Foreskin keratinocyte (primary cell): ENCODE measurements at places on chromosomes 4 and X.

DNA sequence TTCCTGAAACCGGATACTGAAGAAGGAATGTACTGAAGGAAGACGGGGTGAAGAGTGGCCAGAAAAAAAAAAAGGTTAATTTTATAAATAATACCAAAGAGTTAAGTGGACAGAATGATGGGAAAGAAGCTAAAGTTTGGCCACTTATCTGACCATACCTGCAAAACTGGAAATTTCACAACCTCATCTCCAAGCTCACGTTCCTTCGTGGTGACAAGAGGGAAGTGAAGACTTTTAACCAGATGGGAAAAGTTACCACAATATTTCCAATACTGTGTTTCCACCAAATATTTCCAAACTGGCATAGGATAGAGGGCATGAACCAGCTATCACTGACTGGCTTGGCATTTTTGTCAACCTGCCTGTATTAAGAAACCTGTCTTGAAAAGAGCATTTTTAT is 56.4 kb downstream of the MAML3 start:
- peak; percentile 24 for DNase-seq

- DNase-seq, result no peak
These were observed 118.7 kb downstream of the FHIP1A start for GRCh38 chr4:151527699-151528098.

- peak; percentile 95 for DNase-seq
These were observed 782.5 kb upstream of the INTU start for GRCh38 chr4:126850286-126850685.

GRCh38 chr4:169132561-169133305 is 122.7 kb upstream of the CBR4 start:
- no peak for DNase-seq

DNA sequence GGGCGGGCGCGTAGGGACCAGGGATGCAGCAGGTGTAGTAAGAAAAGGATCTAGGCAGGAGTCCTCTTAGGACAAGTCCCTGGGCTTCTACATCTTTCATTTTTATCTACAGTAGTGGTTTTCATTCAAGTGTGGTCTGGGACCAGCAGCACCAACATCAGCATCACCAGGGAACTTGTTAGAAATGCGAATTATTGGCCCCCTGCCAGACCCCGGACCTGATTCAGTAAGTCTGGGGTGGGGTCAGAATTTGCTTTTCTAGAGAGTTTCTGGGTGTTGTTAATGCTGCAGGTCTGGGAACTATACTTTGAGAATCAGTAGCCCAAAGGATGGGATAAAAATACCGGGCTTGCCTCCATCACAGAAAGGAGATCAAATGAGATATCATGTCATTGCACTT is 1.3 kb upstream of the PCYT1B start:
- DNase-seq, result no peak

GRCh38 chr4:107956011-107956410 is 24.7 kb downstream of the CYP2U1 start:
- DNase-seq, result peak; percentile 33

DNA sequence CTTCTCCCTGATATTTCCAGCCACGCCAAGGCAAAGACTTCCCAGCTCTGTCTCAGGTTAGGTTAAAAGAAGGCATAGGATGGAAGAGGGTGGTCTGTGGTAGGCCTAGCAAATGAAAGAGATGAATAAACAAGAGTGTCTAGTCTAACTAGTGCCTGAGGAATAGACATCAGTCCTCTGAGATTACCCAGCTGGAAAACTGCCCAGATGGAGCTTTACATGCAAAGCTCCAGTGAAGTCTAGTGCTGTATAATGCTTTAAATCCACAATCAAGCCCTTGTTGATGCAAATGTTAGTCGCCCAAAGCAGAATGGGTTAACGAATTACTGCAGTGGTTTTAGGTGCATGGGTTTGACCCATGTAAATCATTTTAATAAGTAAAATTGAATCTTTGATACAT is 24.8 kb upstream of the GUCY1B1 start:
- DNase-seq, result no peak

- no peak for DNase-seq
These were observed 924 bp upstream of the ENAM start for GRCh38 chr4:70627620-70628019.

DNA sequence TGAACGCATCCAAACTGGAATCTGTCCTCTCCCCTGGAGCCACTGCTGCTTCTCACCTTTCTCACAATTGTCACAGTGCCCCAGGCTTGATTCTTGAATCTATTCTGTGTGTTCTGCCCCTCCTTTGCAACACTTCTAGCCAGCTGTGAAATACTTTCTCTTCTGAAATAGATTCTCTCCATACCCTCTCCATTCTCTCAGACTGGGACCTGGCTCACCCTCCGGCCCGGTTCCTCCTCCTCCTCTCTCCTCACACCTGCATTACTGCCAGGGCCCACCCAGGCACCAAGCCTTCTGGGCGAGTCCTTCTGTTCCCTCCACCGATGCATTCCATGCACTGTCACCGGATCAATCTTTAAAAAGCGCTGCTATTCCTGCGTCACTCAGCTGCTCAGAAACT is 336.1 kb downstream of the UNC5C start:
- DNase-seq, result no peak

- no peak for DNase-seq
These were observed 102.4 kb downstream of the SLIT2 start for GRCh38 chr4:20354120-20354519.

DNA sequence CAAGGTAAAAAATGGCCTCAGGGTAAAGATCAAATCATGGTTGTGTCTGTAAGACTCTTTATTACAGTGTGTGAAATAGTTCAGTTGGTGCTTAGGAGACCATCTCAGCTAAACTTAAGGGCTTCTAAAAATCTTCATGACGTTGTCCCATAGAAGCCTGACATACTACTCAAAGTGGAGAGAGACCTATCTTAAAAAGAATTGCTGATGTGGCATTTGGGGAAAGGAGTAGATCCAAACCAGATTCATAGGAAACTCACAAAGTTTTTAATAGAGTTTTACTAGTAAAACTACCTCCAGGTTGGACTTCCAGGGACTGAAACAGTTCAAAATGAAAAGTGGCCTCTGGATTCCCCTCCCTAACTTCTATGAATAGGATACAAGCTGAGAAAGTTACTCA is 81.6 kb downstream of the ZNF81 start:
- DNase-seq, result no peak

- DNase-seq, result no peak
These were observed 127.0 kb downstream of the COX18 start for GRCh38 chr4:72942565-72942964.

DNA sequence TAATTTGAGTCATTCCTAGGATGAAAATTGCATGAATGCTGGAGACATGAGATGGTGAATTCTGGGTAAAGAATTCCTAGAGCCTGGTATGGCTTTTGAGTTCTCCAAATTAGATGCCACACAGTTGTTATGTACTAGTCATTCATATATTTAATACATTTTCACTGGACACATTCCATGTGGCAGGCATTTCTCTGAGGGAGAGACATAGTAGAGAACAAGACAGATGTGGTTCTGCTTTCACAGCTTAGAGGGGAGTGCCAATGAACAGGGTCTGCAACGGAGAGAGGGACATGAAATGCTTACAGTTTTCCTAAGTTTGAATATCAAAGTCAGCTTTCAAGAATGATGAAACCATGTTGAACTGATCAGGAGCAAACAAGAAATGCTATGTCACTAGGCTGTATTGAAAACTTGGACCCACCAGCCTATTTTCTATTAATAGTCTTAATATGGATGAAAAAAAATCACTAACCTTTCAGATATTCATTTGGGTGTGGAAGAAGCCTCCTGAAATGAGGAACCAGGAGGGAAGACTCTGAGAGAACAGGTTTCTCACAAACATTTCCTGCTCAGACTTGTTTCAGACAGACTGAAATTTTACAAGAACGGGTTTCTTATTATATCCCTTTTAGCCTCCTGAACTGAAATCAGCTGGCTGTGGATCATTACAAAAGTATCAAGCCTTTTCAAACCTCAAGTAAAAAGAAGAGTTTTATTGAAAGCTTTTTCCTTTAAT is 276.0 kb upstream of the TET2 start:
- peak; percentile 67 for DNase-seq

DNA sequence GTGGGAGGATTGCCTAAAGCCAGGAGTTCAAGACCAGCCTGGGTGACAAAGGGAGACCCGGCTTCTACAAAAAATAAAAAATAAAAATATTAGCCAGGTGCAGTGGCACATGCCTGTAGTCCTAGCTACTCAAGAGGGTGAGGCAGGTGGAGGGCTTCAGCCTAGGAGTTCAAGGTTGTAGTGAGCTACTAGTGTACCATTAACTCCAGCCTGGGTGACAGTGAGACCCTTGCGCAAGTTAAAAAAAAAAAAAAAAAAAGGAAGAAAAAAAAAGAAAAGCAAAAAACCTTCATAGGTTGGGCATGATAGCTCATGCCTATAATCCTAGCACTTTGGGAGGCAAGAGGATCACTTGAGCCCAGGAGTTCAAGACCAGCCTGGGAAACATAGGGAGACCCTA is 5.8 kb downstream of the SCLT1 start:
- no peak for DNase-seq

- no peak for DNase-seq
These were observed at the start of gene USP51 for GRCh38 chrX:55489314-55490009. USP51 (minus strand) TSS chrX:55489848; CDS start chrX:55488939, 909 bp downstream.

- DNase-seq, result no peak
These were observed 419.5 kb upstream of the ATOH1 start for GRCh38 chr4:93409035-93409434.

- DNase-seq, result no peak
These were observed 16.8 kb downstream of the RASGEF1B start for GRCh38 chr4:81454948-81455347.

- no peak for DNase-seq
These were observed 406.4 kb downstream of the SMARCA1 start for GRCh38 chrX:129116676-129117470.

- DNase-seq, result no peak
These were observed 261.0 kb downstream of the BMPR1B start for GRCh38 chr4:95018785-95019184.

DNA sequence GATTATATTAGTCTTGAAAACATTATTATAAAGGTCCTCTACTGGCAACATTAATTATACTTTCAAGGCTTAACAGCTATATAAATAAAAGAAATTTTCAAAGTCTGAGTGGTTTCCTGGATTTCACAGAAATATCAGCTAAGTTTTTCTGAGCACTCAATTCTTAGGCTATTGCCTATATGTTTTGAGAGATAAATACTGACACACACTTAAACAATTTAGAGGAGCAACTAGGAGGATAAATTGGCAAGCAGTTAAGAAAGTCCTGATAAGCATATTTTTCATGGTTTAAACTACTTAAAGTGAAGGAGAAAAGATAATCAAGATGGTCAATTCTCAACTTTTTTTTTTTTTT is 2.7 kb upstream of the MGARP start:
- DNase-seq, result no peak

DNA sequence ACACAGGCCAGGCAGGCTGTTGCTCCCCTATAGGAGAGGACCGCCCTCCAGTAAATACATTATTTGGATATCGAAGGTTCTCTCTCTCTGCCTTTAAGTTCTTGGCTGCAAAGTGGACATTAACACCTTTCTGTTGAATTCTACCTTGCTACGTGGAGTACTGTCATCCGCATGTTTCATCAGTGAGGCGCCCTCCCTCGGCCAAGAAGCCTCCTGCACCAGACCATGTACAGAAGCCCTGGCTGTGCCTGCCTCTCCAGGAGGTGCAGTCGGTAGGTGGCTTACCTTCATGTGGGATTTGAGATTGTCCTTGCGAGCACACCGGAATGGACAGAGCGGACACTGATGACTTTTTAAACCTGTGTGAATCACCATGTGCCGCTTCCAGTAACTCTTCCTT is 46.7 kb downstream of the ZNF827 start:
- no peak for DNase-seq

DNA sequence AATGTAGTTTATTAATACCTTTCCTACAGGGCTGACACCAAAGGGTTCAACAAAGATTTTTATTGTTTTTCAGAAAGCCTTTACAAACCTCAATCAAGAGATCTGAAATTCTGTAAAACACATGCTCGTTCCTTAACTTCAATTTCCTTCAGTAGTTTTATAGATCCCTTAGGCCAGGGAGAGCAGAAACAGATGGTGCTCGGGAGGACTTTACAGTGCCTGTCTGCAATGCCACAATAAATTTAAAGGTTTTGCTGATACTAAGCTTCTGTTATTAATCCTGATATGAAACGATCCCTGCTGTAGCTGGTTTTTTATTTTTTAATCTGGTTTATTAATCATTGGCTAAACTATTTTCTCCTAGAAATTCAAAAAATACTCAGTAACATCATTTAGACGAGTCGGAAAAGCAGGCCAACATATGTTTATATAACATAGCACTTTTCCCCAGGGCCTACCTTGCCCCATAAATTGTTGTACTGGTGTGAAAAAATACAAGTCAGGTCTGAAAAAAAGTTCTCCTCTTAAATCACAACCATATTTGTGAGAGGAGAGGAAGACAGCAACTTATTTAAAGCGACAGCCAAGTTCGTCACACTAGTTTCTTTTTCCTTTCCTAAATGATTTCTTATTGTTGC is 39.8 kb downstream of the SHISA3 start:
- no peak for DNase-seq

DNA sequence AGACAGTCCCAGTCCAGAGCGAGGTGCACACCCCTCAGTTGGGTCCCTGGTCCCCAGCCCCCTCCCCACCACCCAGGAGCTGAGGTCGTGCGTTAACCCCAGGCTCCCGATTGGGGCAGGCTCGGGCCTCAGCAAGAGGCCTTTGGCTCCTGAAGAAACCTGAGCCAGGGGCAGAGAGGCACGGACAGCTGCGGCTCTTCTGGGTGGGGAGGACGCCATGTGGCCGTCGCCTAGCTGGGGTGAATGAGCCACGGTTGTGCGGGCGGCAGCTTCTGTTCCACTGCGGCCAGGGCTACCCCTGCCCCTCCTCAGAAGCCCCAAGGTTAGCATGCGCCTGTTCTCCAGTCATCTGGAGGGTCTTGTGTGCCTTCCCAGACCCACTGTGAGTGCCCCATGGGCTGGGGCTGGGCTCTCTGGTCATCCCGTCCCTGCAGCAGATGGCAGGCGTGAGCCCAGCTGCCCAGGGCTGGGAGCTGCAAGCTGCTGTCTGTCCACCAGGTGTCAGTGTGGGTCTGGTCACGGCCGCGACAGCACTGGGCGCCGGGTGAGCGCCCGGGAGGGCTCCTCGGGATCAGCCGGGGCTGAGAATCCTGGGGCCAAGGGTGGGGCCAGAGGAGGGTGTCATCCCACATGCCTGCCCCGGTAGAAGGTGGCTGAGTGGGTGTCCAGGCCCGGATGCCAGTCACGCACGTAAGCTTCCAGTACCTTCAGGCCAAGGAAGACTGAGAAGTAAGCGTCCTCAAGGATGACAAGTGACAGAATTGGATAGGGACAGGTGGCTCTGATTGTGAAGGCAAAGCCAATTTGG is 21.9 kb downstream of the ATP2B3 start:
- DNase-seq, result no peak

DNA sequence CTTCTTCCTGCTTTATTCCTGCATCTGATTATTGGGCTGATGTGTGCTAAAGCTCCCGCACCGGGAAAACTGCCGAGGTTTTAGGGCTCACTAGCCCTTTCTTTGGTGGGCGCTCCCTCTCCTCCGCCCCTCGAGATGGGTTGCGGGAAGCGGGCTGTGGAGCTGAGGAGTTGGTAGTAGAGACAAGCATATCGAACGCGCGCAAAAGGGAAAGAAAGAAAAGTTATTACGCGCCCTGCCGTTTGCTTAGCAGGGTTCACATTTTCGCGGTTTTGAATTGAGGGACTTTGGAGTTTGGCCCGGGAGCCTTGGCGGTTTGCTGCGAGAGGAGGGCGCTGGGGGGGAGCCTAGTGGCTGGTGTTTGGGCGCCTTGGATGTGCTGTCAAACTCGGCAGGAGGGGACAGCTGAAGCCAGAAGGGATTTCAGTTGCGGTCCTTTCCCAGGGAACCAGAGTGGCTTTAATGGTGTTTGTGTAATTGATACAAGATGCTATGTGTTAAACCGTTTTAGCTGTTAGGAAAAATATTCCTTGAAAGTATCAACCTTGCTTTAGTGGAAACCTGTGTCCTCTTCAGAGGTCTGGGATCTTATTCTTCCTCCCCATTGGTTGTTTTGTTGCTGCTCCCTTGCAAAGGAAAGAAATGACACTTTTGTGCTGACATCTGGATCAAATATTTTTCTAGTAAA is 1.1 kb downstream of the GAB1 start:
- DNase-seq, result no peak
